GM03348 (cell line): ENCODE measurements at places on chromosomes 11 and 22.

- no peak for DNase-seq
Measured at GRCh38 chr22:45188779-45189178, 25.1 kb downstream of the NUP50 start.

DNA sequence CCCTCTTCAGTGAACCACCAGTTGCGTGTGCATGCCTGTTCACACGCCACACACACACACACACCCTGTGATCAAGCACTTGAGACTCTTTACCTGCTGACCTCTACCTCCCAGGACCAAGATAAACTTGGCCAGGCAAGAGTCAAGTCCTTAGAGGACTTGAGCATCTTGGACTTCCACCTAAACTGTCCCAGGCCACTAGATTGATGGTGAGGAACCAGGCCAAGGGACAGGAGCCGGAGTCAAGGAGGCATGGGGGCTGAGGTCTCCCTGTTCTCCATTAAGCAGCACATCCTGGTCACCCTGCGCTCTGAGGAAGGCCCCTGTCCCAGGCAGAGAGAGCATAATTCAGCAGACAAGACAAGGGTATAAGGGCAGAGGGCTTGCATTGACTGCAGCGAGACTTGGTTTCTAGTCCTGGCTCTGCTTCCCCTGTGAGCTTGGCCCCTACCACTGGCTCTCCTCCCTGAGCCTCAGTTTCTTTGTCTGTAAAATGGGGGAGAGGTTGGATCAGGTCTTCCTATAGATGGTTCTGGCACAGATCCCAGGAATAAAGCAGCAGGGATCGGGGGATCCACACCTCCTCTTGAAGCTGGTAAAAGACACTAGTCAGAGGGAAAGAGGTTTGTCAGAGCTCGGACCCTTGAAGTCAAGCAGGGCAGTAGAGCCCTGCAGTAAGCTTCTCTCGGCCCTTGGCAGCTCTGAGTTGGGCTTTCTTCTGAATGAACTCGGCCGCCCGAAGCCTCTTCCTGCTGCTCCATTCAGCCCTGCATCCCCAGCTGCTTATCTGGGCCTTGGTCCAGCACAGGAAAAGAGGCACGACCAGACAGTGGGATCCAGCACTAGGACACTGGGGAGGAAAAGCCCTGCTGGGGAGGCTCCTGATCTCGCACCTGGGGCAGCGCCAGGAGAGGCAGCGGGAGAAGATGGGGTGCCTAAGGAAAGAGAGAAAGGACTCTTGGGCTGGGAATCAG, 2.0 kb downstream of the CREB3L1 start:
- peak; percentile 77 for DNase-seq

GRCh38 chr11:107830915-107831540, 27.6 kb downstream of the SLC35F2 start:
- no peak for DNase-seq

DNA sequence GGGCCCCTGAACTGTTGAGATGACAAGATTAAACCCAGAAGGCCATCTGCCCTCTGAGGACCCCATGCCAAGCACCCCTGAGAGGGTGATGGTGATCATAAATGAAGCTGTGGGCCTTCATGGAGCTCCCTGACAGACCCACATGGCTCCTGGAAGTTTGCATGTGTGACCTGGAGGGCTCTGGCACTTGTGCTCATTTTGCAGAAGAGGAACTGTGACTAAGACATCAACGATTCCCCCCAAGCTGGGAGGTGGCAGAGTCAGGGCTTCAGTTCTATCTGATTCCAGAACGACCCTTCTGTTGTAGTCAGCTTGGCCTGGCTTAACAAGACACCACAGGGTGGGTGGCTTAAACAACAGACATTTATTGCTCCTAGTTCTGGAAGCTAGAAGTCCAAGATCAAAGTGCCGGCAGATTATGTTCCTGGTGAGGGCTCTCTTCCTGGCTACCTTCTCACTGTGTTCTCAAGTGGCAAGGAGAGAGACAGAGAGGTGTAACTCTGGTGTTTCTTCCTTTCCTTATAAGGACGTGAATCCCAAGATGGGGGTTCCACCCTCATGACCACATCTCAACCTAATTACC, 46.4 kb upstream of the CD82 start:
- DNase-seq = no peak

GRCh38 chr11:69569306-69570200, 71.4 kb upstream of the CCND1 start:
- DNase-seq = no peak

DNA sequence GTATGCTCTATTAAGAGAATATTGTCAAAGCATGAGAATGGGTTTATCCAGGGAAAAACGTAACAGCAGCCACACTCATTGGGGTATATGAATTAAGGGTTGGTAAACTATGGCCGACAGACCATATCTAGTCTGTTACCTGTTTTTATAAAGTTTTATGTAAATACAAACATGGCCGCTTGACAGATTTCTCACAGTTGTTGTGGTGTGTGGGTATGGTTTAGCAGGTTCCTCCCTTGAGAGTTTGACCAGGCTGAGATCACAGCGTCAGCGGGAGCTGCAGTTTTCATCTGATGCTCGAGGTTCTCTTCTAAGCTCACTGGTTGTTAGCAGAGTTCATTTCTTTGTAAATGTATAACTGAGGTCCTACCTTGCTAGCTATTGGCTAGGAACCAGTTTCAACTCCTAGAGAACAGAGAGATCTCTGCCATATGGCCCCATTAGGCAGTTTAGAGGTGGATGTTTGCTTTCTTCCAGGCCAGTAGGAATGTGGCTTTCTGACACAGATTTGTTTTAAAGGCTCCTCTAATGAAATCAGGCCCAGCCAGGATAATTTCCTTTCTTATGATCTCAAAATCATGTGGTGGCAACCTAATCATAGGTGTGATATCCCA, 45.5 kb upstream of the GRIK4 start:
- DNase-seq = no peak

DNA sequence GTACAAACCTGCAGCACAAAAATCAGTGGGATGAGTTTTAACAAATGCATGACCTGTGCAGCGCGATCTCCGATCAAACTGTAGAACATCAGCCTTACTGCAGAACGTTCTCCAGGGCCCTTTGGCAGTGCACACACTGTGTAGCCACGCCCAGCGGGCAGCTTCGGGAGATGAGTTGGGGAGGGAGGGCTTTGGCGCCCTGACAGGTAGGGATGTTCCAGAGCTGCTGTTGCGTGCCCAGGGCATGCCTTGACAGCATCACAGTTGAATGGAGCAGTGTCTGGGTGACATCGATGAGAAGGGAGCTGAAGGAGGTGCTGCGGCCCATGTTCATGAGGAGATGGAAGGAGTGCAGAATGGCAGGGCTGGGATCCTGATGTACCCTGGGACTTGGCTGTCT, 80.2 kb downstream of the TBC1D22A start:
- no peak for DNase-seq
